Hair follicular keratinocyte (primary cell): ENCODE measurements at places on chromosomes 11 and 22. TPM values are rescaled to one million over a fixed set of nuclear protein-coding genes. Genes with fewer than 3 reads are reported as not detected.

Gene CBLIF
- total RNA-seq, result not detected in 2 replicates

Gene SPECC1L
- total RNA-seq, result 15.3 and 21.2 TPM in 2 replicates

Gene LGR4
- 30.8 and 35.0 TPM in 2 replicates for total RNA-seq

Gene CCDC87
- under 0.01 and 0.19 TPM in 2 replicates for total RNA-seq

Gene LRRN4CL
- 0.08 TPM in 2 replicates for total RNA-seq

Gene NRGN
- 0.15 and 0.39 TPM in 2 replicates for total RNA-seq

Gene TMEM121B
- total RNA-seq, result 0.16 TPM in 1 of 2 replicates, not detected in the other

Gene MMP13
- 0.16 TPM in 1 of 2 replicates, not detected in the other for total RNA-seq

Gene MAPK8IP2
- total RNA-seq, result 0.72 and 1.1 TPM in 2 replicates

Gene GSTT2B
- total RNA-seq, result 2.4 and 6.5 TPM in 2 replicates

Gene CLMP
- total RNA-seq, result 67.5 and 69.9 TPM in 2 replicates

Gene CNTF
- 0.19 and 0.23 TPM in 2 replicates for total RNA-seq

Gene RCOR2
- 0.23 and 0.34 TPM in 2 replicates for total RNA-seq

Gene JAML
- total RNA-seq, result not detected in 2 replicates

Gene PARVA
- total RNA-seq, result 17.7 and 23.0 TPM in 2 replicates

Gene SCT
- total RNA-seq, result not detected in 2 replicates

Gene APOA5
- total RNA-seq, result not detected in 2 replicates

Gene OTOG
- total RNA-seq, result not detected in 2 replicates

Gene CHRNA10
- total RNA-seq, result 0.23 and 0.72 TPM in 2 replicates

Gene RAB38
- 107 and 151 TPM in 2 replicates for total RNA-seq

Gene PKDREJ
- total RNA-seq, result under 0.01 TPM in 1 of 2 replicates, not detected in the other

Gene NCAM1
- 0.31 TPM in 1 of 2 replicates, not detected in the other for total RNA-seq

Gene FOLR2
- total RNA-seq, result not detected in 2 replicates

Gene SORL1
- 90.0 and 154 TPM in 2 replicates for total RNA-seq
